Activated CD8-positive, alpha-beta T cell treated with anti-CD3 and anti-CD28 coated beads for 36 hours (primary cell): ENCODE measurements at places on chromosomes 5 and 9. TPM values are rescaled to one million over a fixed set of nuclear protein-coding genes. Genes with fewer than 3 reads are reported as not detected.

LIX1 gene
- not detected for total RNA-seq

PCDH12 gene
- total RNA-seq = 0.61 TPM

SPINK4 gene
- not detected for total RNA-seq

LNPEP gene
- 53.7 TPM for total RNA-seq

TMEM38B gene
- 11.3 TPM for total RNA-seq

IL9 gene
- not detected for total RNA-seq

NR4A3 gene
- total RNA-seq = 112 TPM

PITX1 gene
- total RNA-seq = 0.31 TPM

PCDHGC4 gene
- total RNA-seq = not detected

TAF1L gene
- total RNA-seq = not detected

DRD1 gene
- total RNA-seq = not detected

PLAC8L1 gene
- total RNA-seq = 0.61 TPM

GRIN3A gene
- total RNA-seq = not detected

STPG3 gene
- not detected for total RNA-seq

GRCh38 chr5:151270599-151270998, 17.6 kb downstream of the GM2A start:
- H3K27me3 ChIP-seq = no peaks in the 10 kb centered on the region
- H3K27ac ChIP-seq = no peak overlapping the region
- no peak overlapping the region for H3K4me3 ChIP-seq
- peaks cover 6% of the 10 kb centered on the region for H3K36me3 ChIP-seq
- DNase-seq = no peak

DNA sequence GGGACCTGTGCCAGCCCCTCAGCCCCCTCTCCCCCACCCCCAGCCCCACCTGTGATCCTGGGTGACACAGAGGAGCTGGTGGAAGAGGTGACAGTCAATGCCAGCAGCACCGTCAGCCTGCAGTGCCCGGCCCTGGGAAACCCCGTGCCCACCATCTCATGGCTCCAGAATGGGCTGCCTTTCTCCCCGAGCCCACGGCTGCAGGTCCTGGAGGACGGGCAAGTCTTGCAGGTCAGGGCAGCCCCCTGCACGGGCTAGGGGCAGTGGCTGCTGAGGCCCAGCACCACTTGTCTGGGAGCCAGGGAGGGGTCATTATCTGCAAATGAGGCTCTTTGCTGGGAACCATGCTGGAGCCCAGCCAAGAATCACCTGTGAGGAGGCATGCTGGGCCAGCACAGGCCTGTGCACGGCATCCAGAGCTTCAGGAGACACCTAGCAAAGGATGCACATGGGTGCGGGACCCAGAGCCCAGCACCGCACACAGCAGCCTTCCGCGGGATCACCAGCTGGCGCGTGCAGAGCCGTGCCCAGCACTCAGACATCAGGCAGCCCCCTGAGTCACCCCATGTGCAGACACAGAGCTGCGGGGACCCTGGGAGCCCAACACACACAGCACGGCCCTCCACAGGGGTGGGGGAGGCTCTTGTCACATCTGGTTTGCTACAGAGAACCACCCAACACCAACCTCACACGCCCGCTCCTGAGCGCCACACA, 62.0 kb upstream of the ASS1 start:
- no peak for DNase-seq
- H3K4me3 ChIP-seq = no peak overlapping the region
- H3K27ac ChIP-seq = no peak overlapping the region
- no peaks in the 10 kb centered on the region for H3K4me1 ChIP-seq
- H3K36me3 ChIP-seq = no peaks in the 10 kb centered on the region

GRCh38 chr5:115069087-115069968, 100.4 kb downstream of the TRIM36 start:
- H3K36me3 ChIP-seq = no peaks in the 10 kb centered on the region
- H3K27ac ChIP-seq = peak overlapping the region; percentile 41
- peak; percentile 10 for DNase-seq

- no peaks in the 10 kb centered on the region for H3K4me1 ChIP-seq
- no peaks in the 10 kb centered on the region for H3K27me3 ChIP-seq
- no peak overlapping the region for H3K4me3 ChIP-seq
- no peak overlapping the region for H3K27ac ChIP-seq
- no peak for DNase-seq
These were observed 11.2 kb downstream of the SPATA31D1 start for GRCh38 chr9:81999806-82000205.

DNA sequence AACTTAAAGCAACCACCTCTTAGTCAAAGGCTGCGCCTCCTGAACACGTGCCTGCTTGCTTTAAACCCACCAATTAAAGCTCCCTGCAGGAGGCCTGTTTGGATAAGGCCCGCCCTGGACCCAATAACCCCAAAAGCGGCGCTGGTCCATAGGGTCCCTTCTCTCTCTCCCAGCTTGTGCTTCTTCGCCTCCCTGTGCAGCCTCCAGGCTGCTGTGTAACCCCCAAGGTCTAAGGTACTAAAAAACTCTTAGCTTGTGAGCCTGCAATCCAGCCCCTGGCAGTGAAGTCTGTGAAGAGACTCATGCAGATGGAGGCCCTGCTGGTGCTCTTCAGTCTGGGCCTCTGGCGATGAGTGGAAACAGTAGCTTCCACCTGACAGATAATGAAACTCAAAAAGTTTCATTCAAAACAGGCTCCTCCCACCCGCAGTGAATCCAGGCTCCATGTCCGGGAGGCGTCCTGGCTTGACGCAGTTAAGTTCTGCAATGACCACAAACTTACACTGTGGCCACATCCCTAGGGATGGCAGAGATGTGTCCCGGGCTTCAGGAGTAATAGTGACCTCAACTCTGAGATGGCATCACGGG, 97.3 kb downstream of the PRRT1B start:
- no peaks in the 10 kb centered on the region for H3K27me3 ChIP-seq
- peak overlapping the region; percentile 45 for H3K4me3 ChIP-seq
- peaks cover 31% of the 10 kb centered on the region for H3K36me3 ChIP-seq

DNA sequence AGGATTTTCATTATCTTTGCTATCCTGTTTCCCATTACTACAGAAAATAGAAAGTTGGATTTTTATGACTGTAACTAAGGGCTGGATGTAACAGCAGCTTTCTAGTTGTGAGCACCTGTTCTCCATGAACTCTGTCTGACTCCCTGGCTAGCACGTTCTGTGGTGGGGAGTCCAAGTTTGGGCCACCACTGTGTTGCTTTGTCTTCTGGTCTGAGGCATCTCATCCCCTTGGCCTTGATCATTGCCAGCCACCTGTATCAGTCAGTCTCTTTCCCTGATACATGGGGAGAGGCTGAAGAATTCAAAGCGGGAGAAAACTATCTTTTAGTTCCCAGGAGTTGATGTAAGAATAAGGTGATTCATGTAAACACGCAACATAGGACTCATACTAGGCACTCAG, 33.4 kb downstream of the WDR70 start:
- peaks cover 2% of the 10 kb centered on the region for H3K4me1 ChIP-seq
- peaks cover 13% of the 10 kb centered on the region for H3K36me3 ChIP-seq
- H3K27ac ChIP-seq = no peak overlapping the region

GRCh38 chr5:148781766-148782165, 44.6 kb upstream of the ADRB2 start:
- H3K36me3 ChIP-seq = no peaks in the 10 kb centered on the region
- no peak for DNase-seq
- H3K4me1 ChIP-seq = peaks cover 4% of the 10 kb centered on the region
- H3K4me3 ChIP-seq = no peak overlapping the region

GRCh38 chr5:54115735-54116403, 194.5 kb downstream of the ARL15 start:
- H3K27ac ChIP-seq = no peak overlapping the region
- H3K4me3 ChIP-seq = no peak overlapping the region
- no peaks in the 10 kb centered on the region for H3K4me1 ChIP-seq
- H3K27me3 ChIP-seq = no peaks in the 10 kb centered on the region

DNA sequence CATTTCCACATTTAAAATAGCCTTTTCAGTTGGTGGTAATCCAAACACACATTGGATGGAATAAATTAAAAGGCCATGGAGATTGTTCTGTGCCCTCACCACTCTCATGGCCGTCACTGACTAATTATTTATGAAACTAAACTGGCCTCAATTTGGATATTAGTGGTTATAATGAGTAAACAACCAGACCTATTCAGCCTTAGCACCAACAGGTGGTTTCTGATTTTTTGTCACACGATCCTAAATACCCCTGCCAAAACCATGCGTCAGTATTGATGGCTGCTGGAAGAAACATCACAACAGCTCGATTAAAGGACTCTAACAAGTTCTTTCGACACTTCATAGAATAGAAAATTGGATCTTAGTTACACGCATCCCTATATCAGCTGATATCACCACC, 276.0 kb upstream of the DAP start:
- no peaks in the 10 kb centered on the region for H3K4me1 ChIP-seq
- no peaks in the 10 kb centered on the region for H3K36me3 ChIP-seq
- H3K27ac ChIP-seq = no peak overlapping the region
- DNase-seq = no peak
- H3K27me3 ChIP-seq = peaks cover 2% of the 10 kb centered on the region

DNA sequence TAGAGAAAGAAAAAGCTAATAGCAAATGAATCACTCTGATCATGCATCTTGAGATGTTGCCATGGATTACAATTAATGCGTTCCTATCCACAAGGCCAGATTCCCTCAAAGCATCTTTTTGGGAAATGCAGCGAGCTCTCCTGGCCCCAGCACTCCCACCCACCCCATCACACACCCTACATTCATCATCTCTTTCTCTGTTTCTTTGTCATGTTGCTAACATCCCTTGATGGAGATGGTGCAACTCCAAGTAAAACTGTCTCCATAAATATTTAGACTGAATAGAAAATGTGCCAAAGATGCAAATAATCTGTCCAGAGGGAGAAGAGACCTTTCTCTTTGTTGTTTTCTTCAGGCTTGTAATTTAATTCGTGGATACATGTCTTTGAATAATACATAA, 30.8 kb upstream of the TNC start:
- no peaks in the 10 kb centered on the region for H3K4me1 ChIP-seq
- H3K36me3 ChIP-seq = no peaks in the 10 kb centered on the region
- DNase-seq = no peak
- no peak overlapping the region for H3K4me3 ChIP-seq
- peaks cover 9% of the 10 kb centered on the region for H3K27me3 ChIP-seq
- no peak overlapping the region for H3K27ac ChIP-seq

GRCh38 chr5:170917113-170917512, 55.3 kb downstream of the RANBP17 start:
- H3K27me3 ChIP-seq = no peaks in the 10 kb centered on the region
- H3K36me3 ChIP-seq = no peaks in the 10 kb centered on the region
- H3K4me1 ChIP-seq = no peaks in the 10 kb centered on the region
- no peak overlapping the region for H3K27ac ChIP-seq

- no peak overlapping the region for H3K4me3 ChIP-seq
- no peak for DNase-seq
- H3K36me3 ChIP-seq = no peaks in the 10 kb centered on the region
- peaks cover 9% of the 10 kb centered on the region for H3K27me3 ChIP-seq
- no peak overlapping the region for H3K27ac ChIP-seq
These were observed 179.0 kb upstream of the TNC start for GRCh38 chr9:115296831-115297565.

DNA sequence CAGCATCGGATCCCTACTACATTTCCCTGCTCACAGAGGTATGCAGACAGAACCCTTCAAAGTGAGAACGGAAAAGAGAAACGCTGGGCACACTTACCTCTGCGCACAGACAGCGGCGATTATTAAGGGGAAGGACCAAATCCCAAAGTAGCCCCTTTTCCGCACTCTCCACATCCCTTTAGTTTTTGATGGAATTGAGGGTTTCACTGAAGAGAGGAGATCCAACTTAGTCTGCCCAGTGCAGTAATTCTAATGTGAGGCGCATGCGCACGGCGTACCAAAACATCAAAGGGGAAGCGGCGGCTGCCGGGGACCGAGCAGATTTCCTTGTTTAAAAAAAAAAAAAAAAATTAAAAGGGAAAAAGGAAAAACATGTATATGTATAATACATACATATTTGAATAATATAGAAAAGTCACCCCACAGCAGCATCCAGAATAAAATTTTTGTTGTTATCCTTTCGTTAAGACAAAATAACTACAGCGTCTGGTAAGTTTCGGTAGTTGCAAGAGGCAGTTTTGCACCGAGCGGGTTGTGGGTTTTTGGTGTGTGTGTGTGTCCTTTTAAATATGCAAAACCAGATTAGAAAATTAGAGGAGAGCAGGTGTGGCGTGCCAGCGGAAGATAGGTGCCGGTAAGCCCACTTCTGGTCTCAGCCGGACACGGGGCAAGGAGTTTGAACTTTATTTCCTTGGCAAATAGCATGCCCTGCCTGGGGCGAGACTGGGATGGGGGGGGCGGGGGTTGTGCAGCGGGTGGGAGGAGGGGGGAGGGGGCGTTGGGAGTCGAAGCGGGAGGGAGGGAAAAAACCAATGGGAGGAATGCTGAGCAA, at the start of gene GABRB2:
TSS of gene GABRB2 (minus strand) at position 256 of the 832 bp plus-strand sequence. CDS start at position 174, 82 bp downstream.
- H3K27ac ChIP-seq = no peak within 1 kb of the TSS
- peak; percentile 47 for DNase-seq
- H3K27me3 ChIP-seq = peaks cover 52% of the 10 kb centered on the region

GRCh38 chr9:13810510-13810909, 503.4 kb downstream of the NFIB start:
- H3K4me1 ChIP-seq = no peaks in the 10 kb centered on the region
- no peak overlapping the region for H3K27ac ChIP-seq
- no peaks in the 10 kb centered on the region for H3K36me3 ChIP-seq
- no peak overlapping the region for H3K4me3 ChIP-seq
- DNase-seq = no peak

- no peaks in the 10 kb centered on the region for H3K36me3 ChIP-seq
- H3K4me3 ChIP-seq = no peak overlapping the region
- H3K27me3 ChIP-seq = peaks cover 6% of the 10 kb centered on the region
- no peak overlapping the region for H3K27ac ChIP-seq
- no peaks in the 10 kb centered on the region for H3K4me1 ChIP-seq
These were observed 200.5 kb upstream of the ACTBL2 start for GRCh38 chr5:57683036-57683630.

DNA sequence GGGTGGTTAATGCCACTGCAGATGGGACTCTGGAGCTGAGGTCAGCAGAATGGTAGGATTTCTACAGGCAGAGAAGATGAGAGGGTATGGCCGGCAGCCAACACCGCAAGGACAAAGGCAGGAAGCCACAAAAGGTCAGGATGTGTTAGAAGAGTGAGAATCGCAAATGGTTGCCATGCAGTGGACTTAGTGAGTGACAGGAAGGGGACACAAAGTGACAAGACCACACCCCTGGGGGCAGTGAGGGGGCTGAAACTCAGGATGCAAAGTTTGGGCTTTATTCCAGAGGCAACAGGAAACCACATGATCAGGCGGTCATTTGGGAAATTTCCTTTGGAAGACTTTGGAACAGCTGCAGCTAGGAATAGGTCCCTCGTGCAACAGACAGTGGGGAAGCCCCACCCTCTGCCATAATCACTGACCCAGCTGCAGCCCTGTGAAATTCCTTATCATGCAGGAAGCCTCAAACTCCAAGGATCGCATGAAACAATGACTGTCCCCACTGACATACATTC, 14.2 kb upstream of the CCDC180 start:
- no peaks in the 10 kb centered on the region for H3K27me3 ChIP-seq
- H3K4me1 ChIP-seq = no peaks in the 10 kb centered on the region
- no peak for DNase-seq
- no peak overlapping the region for H3K27ac ChIP-seq
- H3K36me3 ChIP-seq = peaks cover 35% of the 10 kb centered on the region
